ENCODE measurements at places on chromosomes 13 and 19. TPM values are rescaled to one million over a fixed set of nuclear protein-coding genes. Genes with fewer than 3 reads are reported as not detected.

- DNase-seq: peak; percentile 51
Observed at GRCh38 chr13:41222259-41222852, 28.0 kb upstream of the KBTBD7 start.

GRCh38 chr13:42686165-42686564 is 95.2 kb upstream of the FAM216B start:
- DNase-seq: no peak

CGB8 gene
- total RNA-seq: not detected

DNA sequence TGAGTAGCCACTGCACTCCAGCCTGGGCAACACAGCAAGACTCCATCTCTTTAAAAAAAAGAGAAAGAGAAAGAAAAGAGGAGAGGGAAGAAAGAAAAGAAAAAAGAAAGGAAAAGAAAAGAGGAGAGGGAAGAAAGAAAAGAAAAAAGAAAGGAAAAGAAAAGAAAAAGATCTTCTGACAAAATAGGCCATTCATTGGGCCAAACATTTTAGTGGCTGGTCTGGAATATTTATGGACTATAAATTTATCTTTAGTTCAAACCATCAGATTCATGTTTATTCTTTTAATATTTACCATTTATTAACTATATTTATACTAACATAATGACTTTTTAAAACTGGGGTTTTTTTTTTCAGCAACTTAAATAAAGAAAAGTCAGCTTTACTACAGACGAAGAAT is 85.6 kb upstream of the KLF5 start:
- DNase-seq: no peak

- DNase-seq: no peak
Observed at GRCh38 chr19:48415806-48416221, 22.3 kb downstream of the GRIN2D start.

GRCh38 chr13:105272660-105273631 is 1262.5 kb downstream of the EFNB2 start:
- no peak for DNase-seq

DNA sequence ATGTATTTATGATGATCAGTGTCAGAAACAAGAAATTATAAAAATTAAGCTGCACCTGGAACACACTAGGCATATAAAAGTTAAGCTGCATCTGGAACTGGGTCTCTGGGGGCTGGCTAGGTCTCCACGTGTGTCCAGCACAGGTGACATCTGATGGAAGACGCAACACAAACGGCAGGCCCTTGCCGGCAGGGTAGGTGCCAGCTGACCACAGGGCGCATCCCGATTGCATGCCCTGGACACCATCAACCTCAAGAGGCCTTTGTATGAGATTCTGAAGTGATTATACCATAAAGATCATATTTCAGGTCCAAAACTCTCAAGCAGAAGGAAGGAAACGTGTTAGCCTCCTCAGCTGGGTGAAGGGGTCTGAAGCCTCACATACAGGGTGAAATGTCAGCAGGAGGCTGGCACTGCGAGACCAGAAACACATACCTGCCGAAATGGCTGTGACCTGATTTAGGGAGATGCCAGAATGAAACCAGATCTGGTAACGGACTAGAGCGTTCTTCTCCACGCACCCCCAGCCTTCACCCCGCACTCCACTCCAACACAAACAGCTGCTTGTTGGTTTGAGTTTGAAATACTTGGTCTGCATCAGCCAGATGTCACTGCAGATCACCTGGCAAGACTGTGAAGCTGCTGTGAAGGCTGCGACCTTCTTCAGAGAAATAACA is 37.3 kb downstream of the COL4A1 start:
- no peak for DNase-seq

DNA sequence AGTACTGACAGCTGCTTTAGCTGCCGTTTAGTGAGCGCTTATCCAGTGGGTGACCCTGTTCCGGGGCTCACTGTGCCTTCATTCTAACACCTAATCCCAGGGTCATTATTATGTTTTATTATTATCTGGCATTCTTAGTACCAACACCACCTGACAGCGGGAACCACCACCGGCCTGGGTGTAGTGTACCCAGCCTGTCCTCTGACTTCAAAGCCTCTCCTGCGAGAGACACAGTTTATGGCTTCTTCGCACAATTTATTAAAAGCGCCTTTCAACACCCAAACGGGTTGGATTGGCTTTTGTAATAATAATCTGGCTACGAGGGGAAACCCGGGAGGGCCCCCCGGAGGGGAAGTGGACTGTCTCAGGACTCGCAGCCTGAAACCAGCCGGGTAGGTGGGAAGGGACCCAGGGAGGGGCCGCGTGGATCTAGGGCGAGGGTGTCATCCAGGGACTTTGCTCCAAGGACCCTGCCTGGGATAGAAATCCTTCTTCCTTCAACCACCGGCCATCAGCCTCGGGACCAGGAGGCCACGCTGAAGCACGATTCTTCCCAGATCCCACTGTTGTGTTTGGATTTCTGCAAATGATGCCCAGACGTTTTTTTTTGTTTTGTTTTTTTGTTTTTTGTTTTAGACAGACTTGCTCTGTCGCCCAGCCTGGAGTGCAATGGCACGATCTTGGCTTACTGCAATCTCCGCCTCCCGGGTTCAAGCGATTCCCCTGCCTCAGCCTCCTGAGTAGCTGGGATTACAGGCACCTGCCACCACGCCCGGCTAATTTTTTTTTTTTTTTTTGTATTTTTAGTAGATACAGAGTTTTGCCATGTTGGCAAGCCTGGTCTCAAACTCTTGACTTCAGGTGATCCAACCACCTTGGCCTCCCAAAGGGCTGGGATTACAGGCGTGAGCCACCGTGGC is 1.6 kb upstream of the ZBTB7A start:
- DNase-seq: no peak

NEK5 gene
- 0.12 TPM for total RNA-seq

- DNase-seq: no peak
Observed at GRCh38 chr19:18319591-18320135, 3.2 kb downstream of the LSM4 start.

DNA sequence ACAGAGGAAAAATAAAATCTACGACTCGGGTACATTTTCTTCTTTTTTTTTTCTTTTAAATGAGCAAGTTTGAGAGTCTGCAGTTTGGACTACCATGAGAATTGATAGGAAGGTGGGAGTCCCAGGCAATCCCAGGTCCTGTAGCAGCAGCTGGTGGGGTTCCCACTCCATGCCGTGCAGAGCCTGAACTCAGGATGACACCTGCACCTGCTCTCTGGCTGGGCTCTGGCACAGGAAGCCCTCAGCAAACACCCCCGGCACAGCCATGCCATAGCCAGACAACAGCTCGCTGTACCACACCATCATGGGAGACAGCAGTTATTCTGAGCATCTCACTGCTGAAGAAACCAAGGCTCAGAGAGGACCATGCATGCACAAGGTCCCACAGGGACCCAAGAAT is 6.2 kb upstream of the GP6 start:
- DNase-seq: no peak

DNA sequence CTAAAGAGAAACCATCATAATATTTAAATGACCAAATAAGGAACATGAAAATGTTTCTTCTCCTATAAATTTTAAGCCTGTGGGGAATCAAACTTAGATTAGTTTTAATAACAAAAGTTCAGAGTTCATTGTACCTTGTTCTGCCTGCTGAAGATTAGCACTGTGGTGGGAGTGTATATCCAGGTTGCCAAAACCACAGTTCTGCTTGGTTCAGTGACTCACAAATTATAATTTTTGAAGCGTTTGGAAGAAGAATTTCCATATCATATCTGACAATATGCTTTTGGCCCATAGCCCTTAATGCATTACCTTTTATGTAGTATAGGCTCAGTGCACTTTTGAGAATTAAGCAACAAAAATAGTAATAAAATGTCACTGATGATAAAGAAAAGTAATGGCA is 545.2 kb downstream of the GPC6 start:
- no peak for DNase-seq

DNA sequence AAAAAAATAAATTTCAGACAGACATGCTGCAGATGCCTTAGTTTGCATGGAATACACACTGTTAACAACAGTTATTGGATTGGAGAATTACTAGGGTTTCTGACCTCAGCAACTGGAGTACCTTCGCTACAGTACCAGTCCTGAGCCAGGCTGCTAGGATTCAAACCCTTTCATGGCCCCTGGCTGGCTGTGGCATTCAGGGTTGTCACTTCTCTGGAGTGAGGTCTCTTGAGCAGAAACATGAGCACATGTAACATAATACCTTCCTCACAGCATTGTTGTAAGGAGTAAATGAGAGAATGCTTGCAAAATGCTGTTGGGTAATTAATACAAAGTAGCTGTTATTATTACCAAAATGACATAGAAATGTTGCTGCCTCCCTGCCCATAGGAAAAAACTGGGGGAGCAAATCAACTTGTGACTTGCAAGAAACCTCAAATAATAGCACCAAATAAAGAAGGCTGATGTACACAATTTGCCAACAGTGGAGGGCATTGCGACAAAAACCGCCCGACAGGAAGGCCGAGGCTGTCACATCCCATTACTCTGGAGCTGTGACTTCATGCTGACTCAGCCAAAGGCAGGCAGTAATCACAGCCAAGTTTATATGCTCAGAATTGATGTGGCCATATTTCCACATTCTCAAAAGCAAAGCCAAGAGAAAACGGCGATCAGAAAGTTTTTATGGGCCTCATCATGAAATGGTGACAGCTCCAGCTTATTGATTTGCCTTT is 100.4 kb downstream of the RFC3 start:
- no peak for DNase-seq

GRCh38 chr19:42352301-42353259 is 27.1 kb downstream of the MEGF8 start:
- DNase-seq: peak; percentile 65

GRCh38 chr13:61180234-61180633 is 235.4 kb downstream of the PCDH20 start:
- no peak for DNase-seq

- no peak for DNase-seq
Observed at GRCh38 chr19:43527860-43528622, 1.0 kb upstream of the ETHE1 start.

ENOX1 gene
- total RNA-seq: 3.8 TPM

MEF2B gene
- total RNA-seq: 1.4 TPM

CYP4F8 gene
- total RNA-seq: not detected
